ENCODE measurements at places on chromosomes 7 and 10.
A peak's percentile ranks its signal among the peaks of the same experiment; 100 is the strongest.

GRCh38 chr7:137081321-137082093 lies 213.1 kb downstream of the CHRM2 start:
- peak; percentile 79 for DNase-seq

- DNase-seq = peak; percentile 23
Measured at GRCh38 chr7:102064361-102065025, 222.2 kb upstream of the SH2B2 start.

DNA sequence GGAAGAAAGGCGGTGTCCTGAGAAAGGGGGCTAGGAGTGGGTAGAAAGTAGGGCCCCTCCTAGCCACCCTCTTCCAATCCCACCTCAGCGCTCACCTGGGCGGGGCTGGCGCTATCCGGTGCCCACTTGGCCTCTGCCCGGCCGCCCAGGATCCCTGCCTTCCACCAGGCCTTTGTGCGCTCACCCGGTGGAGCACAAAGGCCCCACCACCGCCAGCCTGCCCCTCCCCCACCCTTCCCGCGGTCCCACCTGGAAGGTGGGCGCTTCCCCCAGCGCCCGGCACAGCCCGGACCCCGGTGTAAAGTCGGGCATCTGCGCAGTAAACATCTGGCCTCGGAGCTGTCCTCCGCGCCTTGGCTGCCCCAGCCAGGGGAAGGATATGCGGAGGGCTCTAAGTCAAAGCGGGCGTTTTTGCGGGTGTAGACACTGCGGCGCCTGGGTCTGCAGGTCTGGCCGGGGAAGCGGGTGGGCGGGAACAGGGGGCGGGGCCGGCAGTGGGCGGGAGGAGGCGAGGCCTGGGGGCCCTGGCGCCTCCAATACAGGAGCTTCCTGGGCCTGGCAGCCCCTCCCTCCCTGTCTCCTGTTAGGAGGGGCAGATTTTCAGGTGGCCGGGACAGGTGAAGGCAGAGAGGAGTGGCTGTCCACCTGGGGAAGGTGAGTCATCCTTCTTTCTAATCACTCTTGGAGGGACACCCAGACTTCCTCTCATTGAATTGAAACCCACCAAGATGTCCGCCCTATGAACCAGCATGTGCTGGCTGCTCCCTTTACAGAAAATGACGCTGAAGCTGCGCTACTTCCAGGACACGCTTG lies 49.3 kb downstream of the PNLIPRP2 start:
- DNase-seq = peak; percentile 33

DNA sequence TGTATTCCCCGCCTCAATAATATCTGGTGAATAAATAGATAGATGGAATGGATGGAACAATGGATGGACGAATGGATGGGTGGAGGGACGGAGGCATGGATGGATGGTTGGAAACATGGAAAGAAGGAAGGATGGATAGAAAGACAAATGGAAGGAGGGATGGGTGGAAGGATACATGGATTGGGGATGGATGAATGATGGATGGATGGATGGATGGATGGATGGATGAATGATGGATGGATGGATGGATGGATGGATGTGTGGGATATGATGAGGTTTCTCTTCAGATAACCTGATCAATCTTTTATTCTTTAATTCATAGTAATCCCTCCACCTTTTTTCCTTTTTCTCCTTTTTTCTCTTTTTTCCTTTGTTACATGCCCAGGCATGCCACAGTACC lies 3.0 kb upstream of the AKR1B15 start:
- DNase-seq = no peak

GRCh38 chr7:108132551-108133265 lies 2.5 kb upstream of the LAMB4 start:
- no peak for DNase-seq

DNA sequence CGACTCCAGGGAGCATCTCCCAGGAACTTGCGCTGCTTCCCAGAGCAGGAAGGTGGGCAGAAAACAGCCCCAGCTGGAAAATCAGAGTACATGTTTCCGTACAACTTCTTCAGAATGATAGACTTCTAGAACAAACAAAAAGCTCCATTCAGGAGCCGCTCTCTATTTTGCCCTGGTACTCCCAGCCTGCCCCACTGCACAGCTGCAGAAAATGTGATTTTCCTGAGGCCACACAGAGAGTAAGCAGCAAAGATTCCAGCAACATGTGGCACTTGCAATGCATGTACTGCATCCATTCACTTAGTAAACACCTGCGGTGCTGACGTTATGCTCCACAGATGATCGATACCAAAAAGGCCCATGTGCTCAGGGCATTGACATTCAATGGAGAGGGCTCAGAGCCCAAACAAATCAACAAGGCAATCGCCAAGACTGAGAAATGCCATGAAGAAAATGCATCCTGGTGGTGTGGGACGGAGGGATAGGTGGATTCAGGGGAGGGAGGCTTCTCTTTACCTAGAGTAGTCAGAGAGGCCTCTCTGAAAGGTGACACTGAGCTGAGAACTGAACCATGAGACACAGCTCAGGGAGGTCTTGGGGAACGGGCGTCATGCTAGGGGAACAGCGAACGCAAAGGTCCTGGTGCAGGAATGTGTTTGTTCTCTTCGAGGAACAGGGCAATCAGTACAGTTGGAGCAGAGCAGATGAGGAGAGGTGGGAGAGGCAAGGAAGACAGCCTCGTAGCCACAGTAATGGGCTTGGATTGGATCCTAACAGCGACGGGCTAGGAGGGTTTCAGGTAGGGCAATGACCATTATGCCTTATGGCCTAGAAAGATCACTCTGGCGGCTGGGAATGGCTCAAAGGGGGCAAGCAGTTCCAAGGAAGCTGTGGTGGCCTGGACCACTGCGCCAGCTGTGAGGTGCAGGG lies 35.3 kb upstream of the DUSP5 start:
- DNase-seq = no peak

DNA sequence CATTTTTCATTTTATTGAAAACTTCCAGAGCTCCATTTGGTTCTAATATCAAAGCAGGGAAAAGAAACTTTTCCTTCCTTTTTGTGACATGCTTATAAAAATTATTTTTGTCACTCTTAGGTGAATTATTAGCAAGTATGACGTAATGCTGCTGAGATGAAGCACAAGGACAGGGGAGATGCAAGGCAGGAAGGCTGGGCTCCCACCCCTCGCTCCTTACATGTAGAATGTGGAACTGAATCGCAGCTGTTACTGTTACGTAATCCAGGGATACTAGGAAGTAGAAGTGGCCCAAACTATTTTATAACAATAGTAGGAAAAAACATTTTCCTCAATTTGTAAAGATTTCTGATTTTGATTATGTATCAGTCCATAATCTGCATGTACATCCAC lies 17.1 kb upstream of the GTPBP4 start:
- DNase-seq = peak; percentile 71

GRCh38 chr7:82019551-82020475 lies 250.0 kb upstream of the HGF start:
- DNase-seq = no peak

- DNase-seq = peak; percentile 75
Measured at GRCh38 chr7:17986851-17987250, 40.8 kb downstream of the PRPS1L1 start.

- no peak for DNase-seq
Measured at GRCh38 chr7:100490483-100491191, 6.9 kb downstream of the NYAP1 start.

- no peak for DNase-seq
Measured at GRCh38 chr7:98548971-98549370, 68.1 kb upstream of the NPTX2 start.

GRCh38 chr10:88386204-88386788 lies 196.8 kb downstream of the RNLS start:
- no peak for DNase-seq

DNA sequence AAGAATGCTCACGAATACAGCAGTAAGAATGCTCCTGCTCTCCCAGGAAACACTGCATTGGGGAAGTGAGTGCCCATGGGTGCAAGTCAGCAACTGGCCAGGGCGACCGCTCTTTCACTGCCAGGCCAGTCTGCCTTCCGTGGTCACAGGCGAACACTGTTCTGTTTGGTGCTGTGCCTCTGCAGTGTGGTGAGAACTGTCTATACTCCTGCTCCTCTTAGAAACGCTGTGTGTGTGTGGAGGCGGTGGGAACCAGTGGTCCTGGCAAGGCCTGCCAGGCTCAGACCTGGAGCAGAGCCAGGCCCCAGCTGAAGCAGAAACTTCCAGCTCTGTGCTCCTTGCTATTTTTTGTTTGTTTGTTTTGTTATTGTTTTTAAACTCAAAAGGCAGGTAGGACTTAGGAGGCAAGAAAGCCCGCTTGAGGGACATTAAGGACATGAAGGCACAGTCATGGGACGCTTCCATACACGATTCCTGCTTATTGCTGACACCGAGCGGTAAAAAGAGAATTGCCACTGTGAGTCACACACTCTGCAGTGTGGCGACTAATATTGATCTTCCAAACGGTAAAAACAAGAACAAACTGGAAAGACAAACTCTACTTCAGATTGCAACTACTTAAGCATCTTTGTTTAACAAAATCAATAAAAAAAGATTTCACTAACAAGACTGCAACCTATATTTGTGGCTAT lies 430.8 kb downstream of the DNAJB6 start:
- DNase-seq = no peak

- DNase-seq = no peak
Measured at GRCh38 chr7:20826243-20826642, 39.6 kb upstream of the SP8 start.

DNA sequence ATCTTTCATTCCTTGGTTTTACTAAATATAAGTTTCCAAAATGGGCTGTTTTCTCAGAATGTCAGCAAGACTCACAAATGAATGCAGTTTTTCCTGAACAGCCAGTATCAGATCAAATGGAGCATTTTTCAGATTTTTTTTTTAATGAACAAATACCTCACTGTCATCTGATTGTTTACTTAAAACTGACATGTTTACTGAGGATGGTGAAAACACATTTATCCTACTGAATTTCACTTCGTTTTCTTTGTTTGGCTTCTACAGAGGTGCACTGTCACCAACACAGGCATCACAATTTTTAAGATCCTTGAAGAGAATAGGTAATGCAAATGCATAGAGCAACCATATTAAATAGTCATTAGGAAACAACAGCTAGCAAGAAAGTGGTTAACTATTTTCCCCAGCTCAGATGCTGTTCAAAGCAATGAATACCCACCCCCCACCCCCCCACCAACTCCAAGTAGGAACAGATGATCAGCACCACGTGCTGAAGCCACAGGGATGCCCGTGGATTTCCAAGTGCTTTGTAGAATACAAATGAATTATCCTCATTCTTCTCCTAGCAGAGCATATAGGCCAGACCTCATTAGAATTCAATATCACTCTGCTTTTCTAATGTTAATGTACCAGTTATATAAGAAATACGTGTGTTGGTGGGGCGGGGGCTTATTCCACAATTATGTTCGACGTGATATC lies 205.9 kb downstream of the SKAP2 start:
- DNase-seq = no peak

DNA sequence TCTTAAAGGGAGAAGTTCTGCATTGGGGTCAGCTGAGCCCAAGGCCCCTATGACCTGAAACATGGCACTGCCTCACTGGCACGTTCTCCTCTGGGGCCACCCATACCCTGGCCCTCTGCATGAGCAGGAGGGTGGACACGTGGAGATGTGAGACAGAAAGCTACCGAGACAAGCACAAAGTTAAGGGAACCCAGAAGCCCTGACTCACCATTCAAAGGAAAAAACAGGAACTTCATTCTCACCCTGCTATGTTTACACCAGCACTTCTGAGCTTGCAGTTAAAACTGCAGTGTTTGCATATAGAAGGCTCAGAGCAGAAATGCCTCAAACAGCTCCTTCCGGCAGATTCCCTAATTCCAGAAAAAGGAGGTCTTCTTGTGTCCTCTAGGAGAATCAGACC lies 41.7 kb downstream of the DENND11 start:
- no peak for DNase-seq

DNA sequence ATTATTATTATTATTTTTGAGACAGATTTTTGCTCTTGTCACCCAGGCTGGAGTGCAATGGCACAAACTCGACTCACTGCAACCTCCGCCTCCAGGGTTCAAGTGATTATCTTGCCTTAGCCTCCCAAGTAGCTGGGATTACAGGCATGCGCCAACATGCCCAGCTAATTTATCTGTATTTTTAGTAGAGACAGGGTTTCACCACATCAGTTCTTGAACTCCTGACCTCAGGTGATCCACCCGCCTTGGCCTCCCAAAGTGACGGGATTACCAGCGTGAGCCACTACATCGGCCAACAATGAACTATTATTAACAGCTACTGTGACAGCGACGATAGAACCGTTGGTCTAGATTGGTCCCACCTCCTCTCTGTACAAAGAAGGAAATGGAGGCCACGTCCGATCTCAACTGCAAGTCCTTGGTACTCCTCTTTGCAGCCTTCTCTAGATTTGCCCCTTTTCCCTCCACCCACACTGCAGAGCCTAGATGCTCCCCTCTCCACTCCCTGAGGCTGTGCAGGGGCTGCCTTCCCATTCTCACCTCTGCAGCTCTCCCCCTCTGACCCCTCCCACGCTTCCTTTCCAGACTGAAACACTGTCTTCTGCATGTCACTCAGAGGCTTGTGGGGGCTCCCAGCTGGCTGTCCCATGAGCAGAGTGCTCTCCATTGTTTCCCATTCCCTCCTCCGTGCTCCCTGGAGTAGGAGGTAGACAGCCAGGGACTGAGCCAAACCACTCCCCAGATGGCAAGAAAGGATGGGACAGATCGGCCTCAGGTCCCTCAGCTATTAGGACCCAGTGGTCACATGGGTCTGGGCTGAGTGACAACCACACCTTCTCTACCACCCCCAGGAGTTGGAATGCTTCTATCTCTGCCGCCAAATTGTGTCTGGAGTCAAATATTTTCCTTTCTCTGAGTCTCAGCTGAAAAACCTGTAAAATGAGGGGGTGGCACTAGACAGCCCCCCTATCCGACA lies 2.3 kb downstream of the LOXL4 start:
- DNase-seq = no peak

GRCh38 chr7:99008181-99008631 lies 129.9 kb downstream of the TRRAP start:
- no peak for DNase-seq

GRCh38 chr10:54905578-54906192 lies 104.7 kb upstream of the PCDH15 start:
- no peak for DNase-seq

GRCh38 chr10:133267829-133268228 lies 8.8 kb downstream of the ADAM8 start:
- DNase-seq = no peak

GRCh38 chr10:12847361-12847975 lies 154.0 kb downstream of the CCDC3 start:
- no peak for DNase-seq

GRCh38 chr10:44853796-44854195 lies 57.3 kb upstream of the TMEM72 start:
- DNase-seq = no peak

- DNase-seq = no peak
Measured at GRCh38 chr10:6274040-6274439, 71.3 kb downstream of the PFKFB3 start.

GRCh38 chr7:63040966-63041610 lies 957.6 kb upstream of the ZNF722 start:
- DNase-seq = no peak

- DNase-seq = no peak
Measured at GRCh38 chr7:69398986-69399385, 199.3 kb upstream of the AUTS2 start.

- peak; percentile 41 for DNase-seq
Measured at GRCh38 chr10:79239275-79239779, 107.9 kb upstream of the PPIF start.

GRCh38 chr7:120163449-120163848 lies 109.5 kb upstream of the KCND2 start:
- DNase-seq = no peak
